ENCODE measurements at places on chromosomes 3 and 15.

DNA sequence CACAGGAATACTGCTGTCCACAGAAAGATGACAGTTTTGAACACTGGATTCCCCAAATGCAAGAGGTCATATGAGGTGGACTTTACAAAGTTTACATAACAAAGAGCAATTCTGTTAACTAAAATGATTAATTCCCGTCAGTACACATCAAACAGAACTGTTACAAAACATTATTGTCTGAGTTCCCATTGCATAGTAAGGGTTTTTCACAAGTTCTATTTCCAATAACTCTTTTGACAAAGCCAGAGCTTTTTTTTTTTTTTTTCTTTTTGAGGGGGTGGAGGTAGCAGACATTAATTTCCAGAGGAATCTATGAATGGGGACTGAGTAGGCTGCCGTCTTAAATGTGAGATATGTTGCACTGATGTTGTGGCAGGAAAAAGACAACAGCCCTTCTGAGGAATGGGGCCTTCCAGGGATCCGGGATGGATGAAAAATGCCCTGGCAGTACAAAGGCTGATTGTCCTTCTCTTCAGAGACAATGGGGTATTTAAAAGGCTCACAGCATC lies 178.1 kb upstream of the KBTBD8 start:
- DNase-seq, result peak; percentile 22

DNA sequence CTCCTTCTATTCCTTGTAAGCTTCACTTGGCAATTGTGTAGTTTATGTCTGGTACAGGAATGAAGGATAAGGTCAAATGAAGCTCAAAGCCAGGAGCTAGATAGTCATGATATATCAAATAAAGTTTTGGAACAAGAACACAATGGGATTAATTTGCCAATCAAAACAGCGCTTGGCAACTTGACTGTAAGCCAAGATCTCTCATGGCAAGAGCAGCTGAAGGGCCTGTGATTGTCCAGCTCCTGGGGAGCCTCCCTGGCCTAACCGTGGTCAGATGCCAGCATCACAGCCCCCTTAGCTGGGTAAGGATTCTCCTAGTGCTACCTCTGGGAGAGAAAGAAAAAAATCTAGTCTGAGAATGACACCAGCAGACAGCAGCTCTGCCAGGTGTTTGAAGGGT lies 97.2 kb downstream of the LIPC start:
- DNase-seq, result no peak

GRCh38 chr3:16770792-16771191 lies 114.0 kb upstream of the PLCL2 start:
- DNase-seq, result no peak

GRCh38 chr3:46853441-46854415 lies 9.5 kb downstream of the MYL3 start:
- DNase-seq, result no peak

DNA sequence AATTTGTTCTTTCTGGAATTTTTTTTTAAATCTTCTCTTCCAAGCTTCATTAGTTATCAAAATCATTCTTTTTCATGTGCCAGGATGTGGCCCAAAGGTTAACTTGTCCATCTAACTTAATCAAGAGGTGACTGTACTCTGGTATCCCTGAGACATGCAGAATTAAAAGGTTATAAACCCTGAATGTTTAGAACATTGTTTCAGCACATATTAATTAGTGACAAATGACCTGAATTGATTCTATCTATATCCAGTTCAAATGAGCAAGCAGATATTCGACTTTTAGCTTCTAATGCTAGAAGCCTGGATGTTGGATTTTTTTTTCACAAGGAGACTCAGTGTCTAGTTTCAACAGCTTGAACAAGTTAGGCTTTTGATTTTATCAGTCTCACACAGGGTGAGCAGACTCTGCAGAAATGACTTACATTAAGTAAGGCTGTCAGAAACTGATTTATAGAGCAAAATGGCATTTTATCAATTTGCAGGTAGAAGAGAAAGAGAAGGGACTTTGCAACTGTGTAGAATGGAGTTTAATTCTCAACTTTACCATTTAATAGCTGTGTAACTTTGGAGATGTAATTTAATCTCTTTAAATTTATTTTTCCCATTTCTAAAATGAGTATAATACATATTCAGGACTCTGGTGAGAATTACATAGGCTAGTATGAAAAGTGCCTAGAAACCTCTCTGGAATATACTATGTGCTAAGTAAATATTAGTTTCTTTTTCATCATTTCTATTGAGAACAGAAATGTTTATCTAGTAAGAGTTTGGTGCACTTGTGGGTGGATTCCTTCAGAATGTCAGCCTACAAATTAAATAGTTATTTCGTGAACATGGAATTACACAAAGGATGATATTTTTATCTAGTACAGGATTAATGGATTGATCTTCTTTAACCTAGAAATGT lies 100.0 kb downstream of the ALCAM start:
- no peak for DNase-seq

GRCh38 chr3:179956416-179956830 lies 80.3 kb downstream of the PEX5L start:
- DNase-seq, result peak; percentile 6

DNA sequence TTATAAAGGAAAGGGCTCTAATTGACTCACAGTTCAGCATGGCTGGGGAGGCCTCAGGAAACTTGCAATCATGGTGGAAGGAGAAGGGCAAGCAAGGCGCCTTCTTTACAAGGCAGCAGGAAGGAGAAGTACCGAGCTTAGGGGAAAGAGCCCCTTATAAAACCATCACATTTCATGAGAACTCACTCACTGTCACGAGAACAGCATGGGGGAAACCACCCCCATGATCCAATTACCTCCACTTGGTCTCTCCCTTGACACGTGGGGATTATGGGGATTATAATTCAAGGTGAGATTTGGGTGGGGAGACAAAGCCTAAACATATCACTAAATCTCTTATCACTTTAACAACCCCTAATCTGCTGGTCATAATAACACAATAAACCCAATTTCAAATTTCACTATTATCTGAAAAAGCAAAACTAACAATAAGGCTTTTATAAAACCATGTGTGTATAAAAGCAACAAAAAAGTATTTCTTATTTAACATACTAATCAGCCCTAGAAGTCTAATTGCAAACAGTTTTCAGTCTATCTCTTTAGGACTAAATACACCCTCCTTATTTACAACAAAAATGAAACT lies 43.2 kb downstream of the SCAPER start:
- no peak for DNase-seq

DNA sequence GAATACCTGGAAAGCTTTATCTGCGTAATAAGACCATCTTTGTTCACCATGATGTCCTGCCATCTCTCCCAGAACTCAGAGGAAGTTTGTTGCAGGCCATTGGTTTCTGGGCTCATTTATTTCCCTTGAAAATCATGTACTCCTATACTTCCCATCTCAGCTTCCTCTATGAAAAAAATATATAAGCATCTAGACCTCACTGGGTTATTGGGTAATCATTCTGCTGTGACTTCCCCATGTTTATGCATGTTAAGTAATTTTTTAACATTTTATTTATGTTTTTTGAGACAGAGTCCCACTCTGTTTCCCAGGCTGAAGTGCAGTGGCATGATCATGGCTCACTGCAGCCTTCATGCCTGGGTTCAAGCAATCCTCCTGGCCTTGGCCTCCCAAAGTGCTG lies 184.5 kb downstream of the ZPLD1 start:
- no peak for DNase-seq

DNA sequence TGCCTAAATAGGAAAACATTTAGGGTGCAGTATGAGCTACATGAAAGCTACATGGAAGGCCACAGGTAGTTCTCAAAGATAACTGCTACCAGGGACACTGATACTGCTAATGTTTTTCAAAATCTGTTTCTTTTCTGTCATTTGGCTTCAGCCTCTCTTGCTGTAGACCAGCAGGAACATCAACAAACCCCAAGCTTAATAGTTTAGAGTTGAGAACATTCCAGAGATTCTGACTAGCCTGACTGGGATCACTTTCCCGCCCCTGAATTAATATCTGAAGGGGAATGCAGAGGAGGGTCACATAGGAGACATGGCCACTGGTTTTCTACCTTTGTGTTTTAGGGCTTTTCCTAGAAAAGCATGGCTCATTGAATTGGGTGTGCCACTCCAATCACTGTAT lies 16.9 kb upstream of the C3orf38 start:
- no peak for DNase-seq

GRCh38 chr15:79025802-79026201 lies 64.8 kb downstream of the RASGRF1 start:
- DNase-seq, result peak; percentile 16

GRCh38 chr3:87805670-87806069 lies 253.1 kb downstream of the CGGBP1 start:
- no peak for DNase-seq

GRCh38 chr3:47065058-47065457 lies 85.6 kb downstream of the NBEAL2 start:
- DNase-seq, result no peak
